ENCODE measurements at places on chromosomes 3 and 15.

GRCh38 chr3:194305356-194306108, 45.6 kb downstream of the CPN2 start:
- DNase-seq, result no peak

DNA sequence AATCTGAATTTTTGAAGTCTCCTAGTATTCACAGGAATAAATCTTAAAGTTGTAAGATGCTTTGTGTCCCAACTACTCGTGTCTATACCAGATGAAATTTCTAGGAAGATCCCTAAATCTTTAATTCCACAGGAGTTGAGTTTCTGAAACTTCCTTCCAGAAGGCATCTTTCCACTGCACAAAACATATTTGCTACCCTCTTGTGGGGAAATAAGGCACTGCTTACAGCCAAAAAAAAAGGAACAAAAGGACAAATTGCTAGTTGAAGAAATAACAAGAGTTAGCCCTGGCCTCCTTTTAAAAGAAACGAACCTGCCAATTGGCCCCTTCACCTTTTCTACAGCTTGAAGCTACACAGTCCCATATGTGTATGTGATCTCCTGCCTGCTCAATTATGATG, 54.0 kb downstream of the TAFA4 start:
- peak; percentile 40 for DNase-seq

- no peak for DNase-seq
These were observed 562 bp downstream of the TCTA start for GRCh38 chr3:49412632-49413337.

- DNase-seq, result no peak
These were observed 927.7 kb downstream of the ROBO2 start for GRCh38 chr3:77967621-77968020.

DNA sequence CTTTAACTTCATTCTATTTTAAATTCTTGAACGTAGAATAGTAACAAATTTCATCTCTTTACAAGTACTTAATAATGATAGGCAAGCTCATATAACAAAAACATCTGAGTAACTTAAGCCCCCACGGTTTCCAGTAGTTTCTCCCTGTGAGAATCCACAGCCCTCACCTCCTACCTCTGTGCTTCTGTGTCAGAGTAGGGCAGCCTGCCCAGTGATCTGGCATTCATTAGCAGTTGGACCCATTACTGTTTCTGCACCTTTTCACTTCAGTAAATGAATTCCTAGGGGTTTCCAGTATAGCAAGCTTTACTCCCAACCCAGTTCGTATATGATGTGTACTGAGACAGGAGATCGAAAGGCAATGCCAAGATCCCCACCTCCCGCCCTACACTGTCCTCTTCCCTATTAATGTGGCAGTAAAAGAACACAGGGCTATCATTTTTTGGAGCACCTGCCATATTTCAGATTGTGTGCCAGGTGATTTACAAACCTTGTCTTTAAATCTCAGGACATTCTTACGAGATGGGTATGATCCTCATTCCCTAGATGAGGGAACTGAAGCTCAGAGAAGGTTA, 40.8 kb downstream of the EIF2AK4 start:
- no peak for DNase-seq

DNA sequence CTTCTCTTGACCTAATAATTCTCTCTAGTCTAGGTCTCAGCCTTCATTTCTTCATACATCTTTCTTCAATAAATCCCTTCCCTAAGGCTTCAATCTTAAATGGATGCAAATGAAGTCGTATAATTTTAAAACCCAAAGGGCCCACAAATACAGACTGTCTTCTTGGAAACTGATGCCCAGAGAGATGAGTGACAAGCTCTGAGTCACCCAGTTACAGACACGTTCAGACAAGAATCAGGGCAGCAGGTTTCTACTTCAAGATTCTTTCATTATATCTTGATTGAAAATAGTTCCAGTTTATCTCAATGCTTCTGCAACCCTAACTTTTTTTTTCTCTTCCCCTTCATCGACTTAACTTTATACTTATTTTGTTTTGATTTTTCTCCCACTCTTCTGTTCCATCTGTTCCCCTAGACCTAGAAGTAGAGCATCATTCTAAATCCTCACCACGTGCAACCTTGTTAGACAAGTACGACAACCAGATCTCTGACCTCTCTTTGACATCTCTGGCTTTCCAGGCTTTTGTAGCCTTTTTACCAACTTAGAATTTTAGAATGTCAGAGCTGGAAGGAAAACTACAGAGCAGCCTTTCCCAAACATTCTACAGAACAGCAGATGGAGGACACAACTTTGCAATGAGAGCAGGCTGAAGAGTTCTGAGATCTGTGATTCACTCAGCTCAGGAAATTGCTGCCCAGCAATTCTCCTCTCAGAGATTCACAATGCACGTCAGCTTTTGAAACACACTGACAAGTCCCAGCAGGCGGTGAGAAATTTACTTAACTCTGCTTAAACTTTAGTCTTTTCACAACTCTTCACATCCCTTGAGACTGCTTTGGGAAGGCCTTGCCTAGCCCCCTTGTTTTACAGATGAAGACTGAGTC, 25.3 kb downstream of the NCEH1 start:
- no peak for DNase-seq

DNA sequence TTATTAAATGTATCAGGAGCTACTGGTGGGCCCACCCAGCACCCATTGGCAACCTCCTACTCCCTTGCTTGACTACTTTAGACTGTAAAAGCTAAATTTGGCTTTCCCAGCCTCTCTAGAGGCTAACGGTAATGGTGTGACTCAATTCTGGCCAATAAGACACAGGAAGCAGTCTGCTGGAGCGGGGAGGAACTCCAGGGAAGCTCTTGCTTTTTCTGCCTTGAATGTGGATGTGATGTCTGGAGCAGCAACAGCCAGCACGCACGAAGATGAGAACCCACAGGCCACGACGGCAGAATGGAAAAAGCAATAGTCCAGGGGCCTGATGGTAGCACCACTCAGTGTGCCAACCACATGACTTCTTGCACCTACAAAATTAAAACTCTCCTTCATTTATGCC, 39.9 kb downstream of the RAB6B start:
- DNase-seq, result no peak

- DNase-seq, result no peak
These were observed 781.6 kb upstream of the CFAP20DC start for GRCh38 chr3:59831394-59831793.

DNA sequence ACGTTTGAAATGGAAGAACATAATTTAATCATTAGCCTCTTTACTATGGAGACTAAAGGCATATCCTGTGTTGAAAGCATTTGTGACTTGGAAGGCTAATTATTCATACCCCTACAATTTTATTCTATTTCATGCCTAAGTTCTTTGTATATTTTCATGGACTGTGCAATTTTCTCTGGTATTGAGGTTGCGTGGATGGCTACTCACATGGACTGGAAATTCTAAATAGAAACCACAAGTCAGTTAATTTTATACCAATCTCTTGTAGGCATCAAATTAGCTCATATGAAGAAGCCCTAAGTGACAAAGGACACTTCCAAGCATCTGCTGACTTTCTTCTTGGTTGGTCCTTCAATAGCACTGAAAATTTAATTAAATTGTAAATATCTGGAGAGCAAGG, 1353.5 kb downstream of the ROBO1 start:
- DNase-seq, result no peak

- no peak for DNase-seq
These were observed 106.7 kb downstream of the GABRB3 start for GRCh38 chr15:26665957-26666791.

DNA sequence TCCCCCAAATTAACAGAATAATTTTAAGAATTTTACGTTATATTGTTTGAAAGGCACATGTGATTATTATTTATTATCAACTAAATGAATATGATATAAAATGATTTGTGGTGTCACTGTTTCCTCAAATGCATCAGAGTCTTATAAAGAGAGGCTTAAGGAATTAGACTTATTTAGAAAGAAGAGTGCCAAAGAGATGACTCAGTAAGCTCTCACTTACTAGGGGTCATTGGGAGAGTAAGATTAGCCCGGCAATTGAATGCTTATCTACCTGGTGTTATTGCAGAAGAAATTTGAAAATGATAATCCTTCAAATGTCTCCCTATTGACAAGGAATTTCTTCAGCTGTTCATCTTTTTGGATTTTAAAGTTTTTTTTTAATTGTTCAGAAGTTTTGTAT, 408.7 kb downstream of the OXSM start:
- no peak for DNase-seq

GRCh38 chr3:41462103-41462691, 262.9 kb downstream of the CTNNB1 start:
- peak; percentile 3 for DNase-seq

GRCh38 chr15:85313339-85313738, 67.1 kb upstream of the AKAP13 start:
- peak; percentile 6 for DNase-seq

DNA sequence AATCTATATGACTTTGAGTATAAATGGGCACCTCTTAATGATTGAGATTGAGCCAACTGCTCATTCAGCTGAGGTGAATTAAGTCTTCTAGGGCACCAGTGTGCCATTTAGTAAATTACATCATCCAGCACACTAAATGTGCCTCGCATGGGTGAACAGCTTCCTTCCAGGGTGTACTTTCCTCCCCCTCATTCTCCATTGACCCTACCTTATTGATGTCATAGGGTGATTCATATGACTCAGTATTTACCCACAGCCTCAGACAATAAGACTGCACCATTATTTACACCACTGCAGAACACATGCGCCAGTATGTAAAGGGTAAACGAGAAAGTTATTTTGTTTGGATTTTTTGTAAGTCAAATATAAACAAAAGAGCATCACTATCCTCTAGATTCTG, 185.2 kb upstream of the ARL6 start:
- no peak for DNase-seq

DNA sequence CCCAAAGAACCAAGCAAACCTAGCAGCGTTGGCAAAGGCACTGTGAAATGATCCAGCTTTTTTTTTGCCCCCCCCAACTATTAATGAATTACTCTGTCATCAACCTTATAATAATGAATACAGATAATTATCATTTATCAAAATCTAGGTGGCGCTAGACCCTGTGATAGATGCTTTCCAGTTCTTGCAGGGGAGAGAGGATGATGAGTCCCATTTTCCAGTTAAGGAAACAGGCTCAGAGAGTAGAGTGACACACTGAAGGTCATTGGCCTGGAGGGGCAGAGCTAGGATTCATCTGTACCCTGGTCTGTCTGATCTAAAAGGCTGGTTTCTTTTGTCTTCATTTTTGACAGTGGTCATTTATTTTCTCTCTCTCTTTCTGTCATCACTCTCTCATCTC, 5.0 kb downstream of the ACOX2 start:
- DNase-seq, result no peak

DNA sequence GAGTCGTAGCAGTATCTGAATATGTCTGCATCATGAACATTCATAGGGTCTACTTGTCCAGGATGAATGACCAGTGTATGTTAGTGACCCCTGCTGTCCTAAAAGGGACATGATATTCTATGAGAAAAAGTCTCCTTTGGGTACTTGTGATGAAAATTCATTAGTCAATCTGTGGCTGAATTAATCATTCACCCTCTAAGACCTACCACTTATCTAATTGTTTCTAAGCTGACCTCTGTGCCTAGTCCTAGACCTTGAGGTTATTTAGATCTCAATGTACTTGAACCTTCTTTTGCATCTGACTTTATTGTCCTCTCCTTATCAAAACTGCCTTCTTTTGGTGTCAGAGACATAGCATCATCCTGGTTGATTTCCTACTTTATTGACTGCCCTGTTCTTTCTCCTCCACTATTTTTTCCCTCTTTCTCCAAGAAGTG, 799.3 kb downstream of the DIPK2A start:
- peak; percentile 30 for DNase-seq

GRCh38 chr3:172562871-172563865, 39.9 kb upstream of the TNFSF10 start:
- DNase-seq, result peak; percentile 95

Measured in fibroblast of lung (primary cell).